NCI-H1092 treated with DMSO at 0.1 percent for 48 hours (cell line): ENCODE measurements at places on chromosomes 3 and 15.

- no peak for DNase-seq
These were observed 403.2 kb downstream of the PTPRG start for GRCh38 chr3:61964566-61964965.

DNA sequence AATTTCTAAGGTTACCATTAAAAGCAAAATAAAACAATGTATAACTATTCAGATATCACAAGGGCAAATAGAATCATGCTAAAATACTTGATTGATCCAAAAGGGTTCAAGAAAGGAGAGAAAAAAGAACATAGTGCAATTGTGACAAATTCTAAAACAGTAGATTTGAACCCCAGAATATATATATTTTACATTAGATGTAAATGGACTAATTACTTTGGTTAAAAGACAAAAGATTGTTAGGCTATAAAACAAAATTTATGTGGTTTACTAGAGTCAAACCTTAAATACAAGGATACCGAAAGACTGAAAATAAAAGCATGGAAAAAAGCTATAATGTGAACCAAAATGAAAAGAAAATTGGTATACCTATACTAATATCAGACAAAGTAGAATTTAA, 129.3 kb downstream of the ADAMTSL3 start:
- DNase-seq = no peak

DNA sequence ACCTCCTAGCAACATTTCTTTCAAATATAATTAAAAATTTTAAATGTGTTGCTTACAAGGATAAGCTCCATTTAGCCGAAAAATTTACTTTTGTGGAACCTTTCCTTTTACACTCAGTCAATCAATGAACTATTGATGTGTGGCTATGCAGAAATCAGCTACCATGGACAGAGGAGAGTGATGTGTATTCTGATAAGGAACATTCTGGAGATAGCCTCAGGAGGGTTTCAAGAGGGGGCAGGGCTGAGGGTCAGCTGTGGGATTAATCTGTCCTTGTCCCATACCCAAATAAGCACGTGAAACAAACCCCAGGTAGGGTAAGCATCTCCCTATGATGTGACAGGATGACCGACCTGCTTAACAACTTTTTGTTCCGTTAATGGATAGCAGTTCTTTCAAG, 192.6 kb upstream of the PROK2 start:
- DNase-seq = no peak

GRCh38 chr3:122961146-122961545, 66.4 kb downstream of the SEMA5B start:
- DNase-seq = no peak

DNA sequence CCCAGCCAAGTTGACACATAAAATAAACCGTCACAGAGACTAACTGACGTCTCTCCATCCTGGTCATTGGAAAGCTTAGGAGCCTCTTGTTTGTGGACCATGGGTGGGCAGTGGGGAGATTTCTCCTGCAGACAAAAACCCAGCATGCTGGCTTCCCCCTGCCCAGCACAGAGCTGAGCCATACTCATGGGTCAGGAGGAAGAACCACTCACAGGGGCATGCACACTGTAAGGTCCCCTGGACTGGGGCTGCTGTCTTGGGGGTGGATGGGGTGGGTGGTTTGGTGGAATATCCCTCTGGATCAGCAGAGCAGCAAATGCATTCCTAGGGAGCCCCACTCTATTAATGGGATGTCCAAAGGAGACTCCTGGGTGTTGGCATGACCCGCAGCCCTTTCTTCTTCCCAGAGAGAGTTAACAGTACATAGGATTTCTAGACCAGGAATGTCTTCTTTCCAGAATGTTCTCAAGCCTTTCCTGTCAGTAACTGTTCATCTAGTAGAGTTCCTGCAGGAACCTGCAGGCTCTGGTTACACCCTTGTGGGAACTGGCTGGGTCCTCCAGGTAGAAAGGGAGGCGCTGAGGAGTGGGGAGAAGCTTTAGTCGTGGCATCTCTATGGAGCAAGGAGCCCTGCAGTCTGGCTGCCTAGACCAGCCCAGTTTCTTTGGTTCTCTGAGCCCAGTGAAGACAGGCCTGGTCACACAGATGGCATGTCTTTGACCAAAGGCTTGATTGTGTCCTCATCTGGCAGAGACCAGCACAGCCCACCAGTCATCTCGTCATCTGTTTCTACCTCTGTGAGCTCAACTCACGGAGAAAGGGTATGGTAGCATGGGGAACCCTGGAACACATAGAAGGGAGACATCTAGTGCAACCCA, 73.4 kb upstream of the PRR23C start:
- DNase-seq = no peak

DNA sequence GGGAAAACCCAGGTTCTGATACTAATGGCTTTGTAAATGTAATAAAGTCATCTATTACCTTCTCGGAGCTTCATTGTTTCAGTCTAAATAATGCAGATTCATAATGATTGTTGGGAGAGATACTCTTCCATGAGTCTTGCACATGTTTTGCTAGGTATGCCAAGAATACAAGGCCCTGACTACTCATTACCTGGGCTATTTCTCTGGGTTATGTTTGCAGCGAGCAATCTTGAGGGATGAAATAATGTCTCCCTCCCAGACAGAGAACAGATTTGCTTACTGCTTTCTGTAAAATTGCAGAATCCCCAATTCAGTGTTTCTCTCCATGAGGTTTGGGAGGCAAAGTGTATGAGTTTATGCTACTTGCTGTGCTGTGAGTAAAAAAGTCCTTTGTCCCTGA, 6.2 kb upstream of the CLASP2 start:
- DNase-seq = no peak

- no peak for DNase-seq
These were observed 87.7 kb upstream of the ABHD17C start for GRCh38 chr15:80607287-80607980.

DNA sequence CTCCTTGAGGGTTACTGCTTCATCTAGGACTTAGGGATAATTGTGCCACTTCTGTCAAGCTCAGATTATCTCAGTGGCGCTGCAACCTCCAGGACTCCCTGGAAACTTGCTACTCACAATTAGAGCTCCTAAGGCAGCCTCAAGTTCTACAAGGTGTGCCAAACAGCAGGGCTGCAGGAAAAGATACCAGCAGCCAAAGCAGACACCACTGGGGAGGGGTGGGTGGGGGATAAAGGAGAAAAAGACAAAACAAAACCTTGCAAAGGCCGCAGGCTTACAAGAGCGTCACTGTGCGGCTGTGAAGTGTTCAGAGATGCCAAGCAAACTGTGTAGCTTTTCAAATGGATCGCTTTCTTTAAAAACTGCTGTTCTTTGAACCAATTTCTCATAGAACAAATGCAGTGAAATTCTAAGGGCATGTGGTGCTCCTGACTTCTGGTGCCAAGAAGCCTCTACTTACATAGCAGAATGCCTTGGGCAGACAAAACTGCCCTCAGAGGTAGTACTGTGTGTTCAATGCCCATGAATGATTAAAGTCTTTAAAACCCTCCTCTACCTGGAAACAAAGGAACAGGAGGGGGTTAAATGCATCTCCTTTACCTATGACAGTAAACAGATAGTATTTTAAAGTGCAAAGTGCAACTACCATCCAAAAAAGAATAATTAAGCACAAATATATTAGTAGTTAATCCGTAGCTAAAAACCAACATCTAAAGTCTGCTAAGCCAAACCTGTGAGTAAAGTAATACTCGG, 353.4 kb downstream of the FOXP1 start:
- no peak for DNase-seq

DNA sequence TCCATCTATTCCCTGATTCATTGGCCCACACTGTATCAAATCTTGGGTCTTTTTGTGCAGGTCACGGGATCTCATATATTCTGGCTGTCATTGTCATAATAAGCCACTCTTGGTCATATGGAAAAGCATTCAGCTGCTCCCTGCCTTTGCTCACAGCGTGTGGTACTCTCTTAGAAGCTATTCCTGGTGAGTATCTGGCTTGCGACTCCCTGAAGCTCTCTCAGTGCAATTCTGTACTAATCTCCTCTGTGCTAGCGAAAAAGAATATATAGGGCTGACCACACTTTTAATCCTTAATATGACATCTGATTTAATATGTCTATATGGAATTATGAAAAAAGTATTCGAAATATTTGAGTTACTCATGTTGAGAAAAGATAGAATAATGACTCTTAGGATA, 440.8 kb upstream of the GBE1 start:
- DNase-seq = no peak

DNA sequence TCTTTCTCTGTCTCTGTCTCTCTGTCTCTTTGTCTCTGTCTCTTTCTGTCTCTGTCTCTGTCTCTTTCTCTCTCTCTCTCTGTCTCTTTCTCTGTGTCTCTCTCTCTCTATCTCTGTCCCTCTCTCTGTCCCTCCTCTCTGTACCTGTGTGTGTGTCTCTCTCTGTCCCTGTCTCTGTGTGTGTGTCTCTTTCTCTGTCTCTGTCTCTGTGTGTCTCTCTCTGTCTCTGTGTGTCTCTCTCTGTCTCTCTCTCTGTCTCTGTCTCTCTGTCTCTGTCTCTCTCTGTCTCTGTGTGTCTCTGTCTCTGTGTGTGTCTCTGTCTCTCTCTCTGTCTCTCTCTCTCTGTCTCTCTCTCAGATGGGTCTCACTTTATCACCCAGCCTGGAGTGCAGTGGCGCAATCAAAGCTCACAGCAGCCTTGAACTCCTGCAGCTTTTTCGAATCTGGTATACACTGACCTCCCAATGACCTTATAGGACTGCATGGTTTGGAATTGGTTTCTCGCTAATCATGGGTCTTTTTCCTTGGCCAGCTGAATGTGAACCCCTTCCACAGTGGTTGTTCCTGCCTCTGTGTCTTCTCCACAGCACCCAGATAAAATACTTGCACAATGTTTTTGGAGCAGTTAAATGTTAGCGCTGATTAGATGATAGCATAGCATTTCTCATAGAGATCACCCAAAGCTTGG, 102.6 kb upstream of the KLHL25 start:
- no peak for DNase-seq

DNA sequence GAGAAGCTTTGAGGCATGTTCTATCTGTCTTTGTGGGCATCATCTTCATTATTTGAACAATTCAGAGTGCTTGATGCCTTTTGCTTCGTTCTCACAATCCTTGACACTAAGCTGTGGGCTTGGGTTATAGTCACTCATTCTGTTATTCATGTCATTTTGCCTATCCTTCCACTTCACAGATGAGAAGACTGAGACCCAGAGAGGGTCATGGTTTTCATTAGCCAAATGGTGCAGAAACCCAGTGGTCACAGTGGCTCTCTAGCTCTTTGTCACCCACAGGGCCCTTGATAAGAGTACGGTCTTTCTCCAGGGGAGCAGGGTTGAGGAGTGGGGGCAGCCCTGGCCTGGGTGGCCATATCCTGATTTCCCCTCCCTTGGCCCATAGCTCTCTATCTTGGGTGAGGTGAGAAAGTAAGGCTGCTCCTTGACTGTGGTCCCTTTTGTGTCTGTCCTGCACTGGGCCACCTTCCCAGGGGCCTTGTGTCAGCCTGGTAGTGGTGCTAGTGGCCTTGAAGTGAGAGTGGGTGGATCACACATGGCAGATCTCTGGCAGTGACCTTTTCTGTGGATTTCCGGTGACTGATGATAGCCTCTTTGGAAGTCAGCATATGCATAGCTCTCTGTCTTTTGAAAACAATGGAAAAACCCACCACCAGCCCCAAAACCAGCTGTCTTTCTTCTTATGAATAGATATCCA, 130.1 kb downstream of the IGF1R start:
- no peak for DNase-seq

DNA sequence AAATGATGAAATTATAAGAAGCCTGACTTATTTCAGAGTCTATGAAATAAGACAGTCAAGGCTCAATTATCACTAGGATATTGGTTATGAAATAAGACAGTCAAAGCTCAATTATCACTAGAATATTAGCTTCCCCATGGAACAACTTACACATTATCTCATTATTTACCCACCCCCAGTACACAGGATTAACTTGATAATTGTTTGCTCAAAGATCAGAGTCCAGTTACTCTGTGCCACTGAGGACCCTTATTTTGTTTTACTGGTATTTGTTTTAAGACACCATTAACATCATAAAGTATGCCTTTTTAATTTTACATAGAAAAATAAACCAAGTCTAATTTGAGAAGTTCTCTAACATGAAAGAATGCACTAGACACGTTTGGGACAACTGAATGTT, 225.4 kb downstream of the SI start:
- DNase-seq = no peak
